Cardiac muscle cell (in vitro differentiated cells and primary cell): ENCODE measurements at places on chromosomes 12 and 14. TPM values are rescaled to one million over a fixed set of nuclear protein-coding genes. Genes with fewer than 3 reads are reported as not detected.

GRCh38 chr12:77599782-77600467 is 230.8 kb upstream of the NAV3 start:
- DNase-seq = no peak
- H3K4me1 ChIP-seq = no peaks in the 10 kb centered on the region
- H3K27ac ChIP-seq = no peak overlapping the region
- H3K27me3 ChIP-seq = no peaks in the 10 kb centered on the region
- no peaks in the 10 kb centered on the region for H3K36me3 ChIP-seq
- no peak overlapping the region for H3K4me3 ChIP-seq

DNA sequence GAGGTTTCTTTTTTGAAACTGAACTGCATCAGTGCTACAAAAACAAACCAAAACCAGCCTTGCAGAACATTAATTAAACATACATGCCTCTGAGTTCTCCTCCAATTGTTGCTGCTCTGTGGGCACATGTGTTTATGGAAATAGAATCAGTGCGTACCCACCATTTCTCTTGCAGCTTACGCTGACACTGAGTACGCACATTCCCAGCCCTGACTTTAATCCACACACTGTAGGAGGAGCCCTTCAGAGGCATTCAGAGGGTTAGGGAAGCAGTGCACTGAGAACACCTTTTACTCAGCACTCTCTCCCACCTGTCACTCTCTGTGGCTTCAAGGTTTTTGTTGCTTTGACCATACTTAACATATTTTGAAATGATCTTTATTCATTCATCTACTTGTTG is 250.5 kb upstream of the PWP1 start:
- no peak overlapping the region for H3K4me3 ChIP-seq
- DNase-seq = no peak
- no peaks in the 10 kb centered on the region for H3K4me1 ChIP-seq
- no peaks in the 10 kb centered on the region for H3K36me3 ChIP-seq
- H3K27me3 ChIP-seq = no peaks in the 10 kb centered on the region

The CFAP73 gene
- not detected in 2 replicates for total RNA-seq

DNA sequence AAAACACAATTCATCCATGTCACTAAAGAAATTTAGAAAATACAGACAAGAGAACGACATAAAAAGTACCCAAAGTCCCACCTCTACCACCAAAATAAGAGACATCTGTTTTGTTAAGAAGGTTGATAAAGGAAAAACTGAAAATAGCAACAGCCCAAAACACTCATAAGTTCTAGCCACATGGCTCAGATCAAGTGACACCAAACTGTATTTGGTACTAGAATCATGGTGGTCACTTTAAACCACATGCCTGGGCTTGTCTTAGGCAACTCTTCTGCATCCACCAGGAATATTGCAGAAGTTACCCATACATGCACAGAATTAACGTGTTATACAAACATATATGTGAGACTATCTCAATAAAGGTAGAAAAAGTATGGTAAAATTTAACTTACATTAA is 78.2 kb upstream of the GTF2A1 start:
- no peaks in the 10 kb centered on the region for H3K36me3 ChIP-seq
- H3K27ac ChIP-seq = no peak overlapping the region
- H3K4me3 ChIP-seq = no peak overlapping the region
- DNase-seq = no peak

DNA sequence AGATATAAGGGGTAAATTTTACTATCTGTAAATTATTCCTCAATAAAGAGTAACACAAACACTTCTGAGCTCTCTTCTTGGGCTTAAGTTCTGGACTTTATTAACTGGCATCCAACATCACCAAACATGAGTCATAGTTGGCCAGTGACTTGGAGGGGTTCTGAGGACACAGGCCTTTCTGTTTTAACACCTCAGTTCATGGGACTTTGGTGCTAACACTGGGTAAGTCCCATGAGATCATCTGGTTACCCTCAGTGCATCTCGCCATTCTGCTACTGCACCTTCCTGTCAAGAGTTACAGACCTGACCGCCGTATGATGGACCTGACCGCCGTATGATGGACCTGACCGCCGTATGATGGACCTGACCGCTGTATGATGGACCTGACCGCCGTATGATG is 9.9 kb downstream of the SLC15A4 start:
- H3K4me3 ChIP-seq = no peak overlapping the region
- no peak for DNase-seq
- no peak overlapping the region for H3K27ac ChIP-seq

The CAPS2 gene
- 2.0 and 6.0 TPM in 2 replicates for total RNA-seq

DNA sequence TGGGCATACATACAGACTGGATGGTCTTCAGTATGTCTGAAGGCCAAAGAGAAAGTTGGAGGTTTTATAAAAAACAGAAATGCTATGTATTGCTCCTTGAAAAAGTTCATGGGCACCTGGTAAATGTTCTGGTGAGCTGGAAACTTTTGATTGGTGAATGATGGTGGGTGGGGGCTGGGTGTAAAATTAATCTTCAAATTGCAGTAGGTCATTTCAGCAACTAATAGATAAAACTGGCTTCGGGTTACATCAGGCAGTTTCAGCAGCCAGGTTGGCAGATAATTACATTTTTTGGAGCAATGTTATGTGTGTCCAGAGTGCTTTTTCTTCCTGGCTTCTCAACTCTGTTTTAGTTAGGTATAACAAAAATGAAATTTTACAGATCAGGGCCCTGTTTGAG is 35.3 kb downstream of the SDR9C7 start:
- H3K27ac ChIP-seq = no peak overlapping the region
- no peaks in the 10 kb centered on the region for H3K4me1 ChIP-seq
- no peak for DNase-seq
- no peak overlapping the region for H3K4me3 ChIP-seq

DNA sequence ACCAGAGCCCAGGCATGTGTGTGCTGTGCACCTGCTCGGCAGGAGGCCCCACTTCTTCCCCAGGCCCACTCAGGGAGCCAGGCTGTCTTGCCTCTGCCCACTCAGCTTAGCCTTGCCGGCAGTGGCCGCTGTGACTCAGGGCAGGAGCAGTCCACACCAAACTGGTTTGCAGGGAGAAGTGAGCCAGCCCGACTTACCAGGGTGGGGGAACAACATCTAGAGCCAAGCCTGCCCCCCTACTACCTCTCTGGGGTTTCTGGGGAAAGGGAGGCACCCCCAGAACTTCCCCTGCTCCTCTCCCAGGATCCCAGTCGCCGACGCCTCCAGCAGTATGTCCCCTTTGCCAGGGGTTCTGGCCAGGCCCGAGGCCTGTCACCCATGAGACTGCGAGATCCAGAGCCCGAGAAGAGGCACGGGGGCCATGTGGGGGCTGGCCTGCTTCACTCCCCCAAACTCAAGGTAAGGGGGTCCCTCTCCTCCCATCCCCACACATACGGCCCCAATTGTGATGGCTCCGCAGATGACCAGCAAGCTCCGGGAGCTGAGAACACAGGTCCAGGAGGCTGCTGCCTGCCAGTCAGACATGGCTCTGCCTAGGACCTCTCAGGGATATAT is 3.0 kb downstream of the PLEKHG6 start:
- H3K27ac ChIP-seq = no peak overlapping the region
- DNase-seq = no peak
- no peaks in the 10 kb centered on the region for H3K4me1 ChIP-seq
- peaks cover 4% of the 10 kb centered on the region for H3K27me3 ChIP-seq
- H3K36me3 ChIP-seq = no peaks in the 10 kb centered on the region

- no peaks in the 10 kb centered on the region for H3K36me3 ChIP-seq
- no peak overlapping the region for H3K27ac ChIP-seq
- H3K4me3 ChIP-seq = no peak overlapping the region
- H3K4me1 ChIP-seq = no peaks in the 10 kb centered on the region
- DNase-seq = no peak
- H3K27me3 ChIP-seq = peaks cover 3% of the 10 kb centered on the region
These were observed 211.9 kb downstream of the TTC8 start for GRCh38 chr14:89036371-89036770.

GRCh38 chr14:21120686-21121085 is 19.8 kb downstream of the TMEM253 start:
- no peak overlapping the region for H3K4me3 ChIP-seq
- no peaks in the 10 kb centered on the region for H3K36me3 ChIP-seq
- no peak overlapping the region for H3K27ac ChIP-seq
- H3K27me3 ChIP-seq = no peaks in the 10 kb centered on the region
- no peaks in the 10 kb centered on the region for H3K4me1 ChIP-seq

GRCh38 chr14:58749066-58749669 is 111.4 kb downstream of the DACT1 start:
- no peaks in the 10 kb centered on the region for H3K36me3 ChIP-seq
- peaks cover 12% of the 10 kb centered on the region for H3K4me1 ChIP-seq
- H3K27ac ChIP-seq = no peak overlapping the region
- H3K27me3 ChIP-seq = no peaks in the 10 kb centered on the region
- DNase-seq = peak; percentile 23

The ASCL1 gene
- not detected in 2 replicates for total RNA-seq

DNA sequence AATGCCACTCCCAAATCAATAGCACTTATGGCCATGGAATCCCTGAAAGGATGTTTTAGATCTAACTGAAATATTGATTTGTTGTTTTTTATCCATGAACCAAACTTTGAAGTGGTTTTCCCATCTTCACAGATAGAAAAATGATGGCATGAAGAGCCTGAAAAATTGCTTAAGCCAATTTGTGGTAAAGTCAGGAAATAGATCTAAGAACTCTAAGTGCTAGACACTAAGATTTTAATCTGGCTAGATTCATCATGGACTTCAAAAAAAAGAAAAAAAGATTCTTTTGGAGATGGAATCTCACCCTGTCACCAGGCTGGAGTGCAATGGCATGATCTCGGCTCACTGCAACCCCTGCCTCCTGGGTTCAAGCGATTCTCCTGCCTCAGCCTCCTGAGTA is 45.0 kb upstream of the STRN3 start:
- DNase-seq = peak; percentile 7
- no peak overlapping the region for H3K4me3 ChIP-seq
- no peaks in the 10 kb centered on the region for H3K36me3 ChIP-seq
- H3K4me1 ChIP-seq = no peaks in the 10 kb centered on the region
- H3K27me3 ChIP-seq = no peaks in the 10 kb centered on the region
- no peak overlapping the region for H3K27ac ChIP-seq

The CAPRIN2 gene
- total RNA-seq = 30.6 and 38.4 TPM in 2 replicates

- no peak overlapping the region for H3K4me3 ChIP-seq
- no peak overlapping the region for H3K27ac ChIP-seq
- no peak for DNase-seq
- H3K36me3 ChIP-seq = no peaks in the 10 kb centered on the region
- H3K27me3 ChIP-seq = no peaks in the 10 kb centered on the region
- no peaks in the 10 kb centered on the region for H3K4me1 ChIP-seq
These were observed 11.9 kb upstream of the SH2B3 start for GRCh38 chr12:111393700-111394300.

GRCh38 chr12:25245491-25245890 is 5.2 kb downstream of the KRAS start:
- no peaks in the 10 kb centered on the region for H3K4me1 ChIP-seq
- DNase-seq = no peak
- H3K36me3 ChIP-seq = peaks cover 3% of the 10 kb centered on the region

The GALC gene
- total RNA-seq = 41.9 and 69.5 TPM in 2 replicates

The P2RX7 gene
- 0.03 and 0.14 TPM in 2 replicates for total RNA-seq

The LRRC10 gene
- total RNA-seq = 33.5 and 44.0 TPM in 2 replicates

DNA sequence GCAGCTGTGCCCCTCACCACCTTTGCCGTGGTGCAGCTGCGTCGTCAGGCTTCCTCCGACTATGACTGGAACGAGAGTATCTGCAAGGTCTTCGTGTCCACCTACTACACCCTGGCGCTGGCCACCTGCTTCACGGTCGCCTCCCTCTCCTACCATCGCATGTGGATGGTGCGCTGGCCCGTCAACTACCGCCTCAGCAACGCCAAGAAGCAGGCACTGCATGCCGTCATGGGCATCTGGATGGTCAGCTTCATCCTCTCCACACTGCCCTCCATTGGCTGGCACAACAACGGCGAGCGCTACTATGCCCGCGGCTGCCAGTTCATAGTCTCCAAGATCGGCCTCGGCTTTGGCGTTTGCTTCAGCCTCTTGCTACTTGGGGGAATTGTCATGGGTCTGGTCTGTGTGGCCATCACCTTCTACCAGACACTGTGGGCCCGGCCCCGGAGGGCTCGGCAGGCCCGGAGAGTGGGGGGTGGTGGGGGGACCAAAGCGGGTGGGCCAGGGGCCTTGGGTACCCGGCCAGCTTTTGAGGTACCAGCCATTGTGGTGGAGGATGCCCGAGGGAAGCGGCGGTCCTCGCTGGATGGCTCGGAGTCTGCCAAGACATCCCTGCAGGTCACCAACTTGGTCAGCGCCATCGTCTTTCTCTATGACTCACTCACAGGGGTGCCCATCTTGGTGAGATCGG is 2.6 kb downstream of the GPR162 start:
- no peaks in the 10 kb centered on the region for H3K36me3 ChIP-seq
- peaks cover 29% of the 10 kb centered on the region for H3K4me1 ChIP-seq

DNA sequence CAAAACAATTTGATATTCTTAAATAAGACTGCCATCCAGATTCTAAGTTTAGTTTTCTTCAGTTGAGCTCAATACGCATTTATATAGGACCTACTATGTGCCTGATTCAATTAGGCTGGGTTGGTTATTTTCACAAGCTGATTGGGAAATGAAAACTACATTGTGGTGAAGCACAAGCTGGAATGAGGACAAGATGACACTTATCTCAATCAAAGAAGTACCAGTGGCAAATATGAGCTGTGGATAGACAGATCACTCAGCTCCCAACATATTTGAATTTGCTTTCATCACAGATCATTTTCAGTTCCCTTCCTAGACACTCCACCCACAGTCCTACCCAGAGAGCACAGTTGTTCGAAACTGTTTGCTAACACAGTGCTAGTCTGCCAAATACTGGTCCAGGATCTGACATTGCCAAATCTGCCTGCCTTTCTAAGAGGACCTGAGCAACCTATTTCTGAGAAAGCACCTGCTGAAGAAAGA is 74.7 kb downstream of the LLPH start:
- H3K36me3 ChIP-seq = no peaks in the 10 kb centered on the region
- no peak for DNase-seq
- H3K4me1 ChIP-seq = no peaks in the 10 kb centered on the region
- no peaks in the 10 kb centered on the region for H3K27me3 ChIP-seq
- H3K4me3 ChIP-seq = no peak overlapping the region
- H3K27ac ChIP-seq = no peak overlapping the region

DNA sequence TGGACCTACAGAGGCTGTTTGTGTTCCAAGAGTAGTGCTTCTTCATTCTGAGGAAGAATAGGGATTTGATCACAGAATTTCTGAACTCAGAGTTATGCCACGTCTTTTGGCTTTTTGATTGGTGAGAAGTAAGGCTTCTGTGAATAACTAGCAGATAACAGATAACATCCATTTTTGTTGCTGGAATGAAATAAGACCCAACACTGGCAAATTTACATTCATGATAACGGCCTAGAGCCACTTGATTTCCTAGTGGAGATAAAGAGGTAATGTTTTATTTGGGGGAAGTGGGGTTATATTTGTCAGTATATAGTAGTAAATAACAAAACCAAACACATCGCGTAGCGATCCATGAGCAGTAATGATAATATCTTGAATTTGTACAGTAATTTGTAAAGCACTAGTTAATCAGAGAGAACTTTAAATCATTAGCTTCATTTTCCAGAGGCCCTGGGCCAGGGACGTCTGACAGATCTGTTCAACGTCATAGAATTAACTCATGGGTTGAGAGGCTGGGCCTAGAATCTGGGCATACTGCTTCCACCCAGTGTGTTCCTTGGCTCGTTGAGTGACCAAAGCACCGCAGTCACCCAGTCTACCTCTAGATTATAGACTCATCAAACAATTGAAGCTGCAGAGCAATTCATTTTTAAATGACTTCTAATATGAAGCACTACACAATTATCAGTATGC is 79.6 kb downstream of the HMGA2 start:
- no peak overlapping the region for H3K4me3 ChIP-seq
- no peaks in the 10 kb centered on the region for H3K27me3 ChIP-seq
- no peak for DNase-seq
- no peaks in the 10 kb centered on the region for H3K36me3 ChIP-seq
- peaks cover 40% of the 10 kb centered on the region for H3K4me1 ChIP-seq
